Pericardium fibroblast (primary cell): ENCODE measurements at places on chromosomes 5 and 9. TPM values are rescaled to one million over a fixed set of nuclear protein-coding genes. Genes with fewer than 3 reads are reported as not detected.

Gene JAKMIP2
- total RNA-seq, result 1.8 TPM in 2 replicates

Gene AOPEP
- total RNA-seq, result 43.5 and 129 TPM in 2 replicates

Gene OMD
- total RNA-seq, result 10.7 and 22.1 TPM in 2 replicates

Gene HMGCS1
- total RNA-seq, result 56.9 and 57.5 TPM in 2 replicates

Gene OTULIN
- 15.7 and 19.7 TPM in 2 replicates for total RNA-seq

Gene PCDHA8
- 0.09 TPM in 1 of 2 replicates, not detected in the other for total RNA-seq

Gene CCDC69
- total RNA-seq, result 6.8 and 12.9 TPM in 2 replicates

Gene SLC31A2
- 7.1 and 10.6 TPM in 2 replicates for total RNA-seq

Gene OCLN
- 0.12 TPM in 1 of 2 replicates, not detected in the other for total RNA-seq
